ENCODE measurements at places on chromosomes 11 and 22.

GRCh38 chr11:5196731-5197130, 3.8 kb downstream of the OR51V1 start:
- DNase-seq: no peak

DNA sequence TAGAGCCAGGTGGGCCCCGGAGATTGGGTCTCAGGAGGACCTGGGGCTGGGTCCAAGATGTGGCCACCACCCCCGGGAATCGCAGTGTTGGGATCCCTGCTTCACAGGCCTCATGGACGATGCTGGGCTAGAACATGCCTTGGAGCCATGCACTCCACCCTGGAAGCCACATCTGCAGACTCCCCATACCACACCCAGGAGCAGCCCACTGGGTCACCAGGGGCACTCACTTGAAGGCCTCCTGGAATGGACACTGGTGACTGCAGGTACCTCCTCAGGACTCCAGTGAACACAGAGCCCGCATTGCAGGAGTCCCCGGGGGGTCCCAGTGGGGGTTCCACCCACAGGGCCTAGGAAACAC, 25.0 kb downstream of the RTN4R start:
- no peak for DNase-seq

- no peak for DNase-seq
Observed at GRCh38 chr11:106386519-106386918, 309.1 kb downstream of the AASDHPPT start.

- no peak for DNase-seq
Observed at GRCh38 chr22:22109693-22110466, 127.3 kb upstream of the TOP3B start.

Data from ovary (tissue), 10 donors.